ENCODE measurements at places on chromosomes 2 and 18.

- DNase-seq, result no peak
Observed at GRCh38 chr18:3710712-3711301, 260.8 kb downstream of the TGIF1 start.

DNA sequence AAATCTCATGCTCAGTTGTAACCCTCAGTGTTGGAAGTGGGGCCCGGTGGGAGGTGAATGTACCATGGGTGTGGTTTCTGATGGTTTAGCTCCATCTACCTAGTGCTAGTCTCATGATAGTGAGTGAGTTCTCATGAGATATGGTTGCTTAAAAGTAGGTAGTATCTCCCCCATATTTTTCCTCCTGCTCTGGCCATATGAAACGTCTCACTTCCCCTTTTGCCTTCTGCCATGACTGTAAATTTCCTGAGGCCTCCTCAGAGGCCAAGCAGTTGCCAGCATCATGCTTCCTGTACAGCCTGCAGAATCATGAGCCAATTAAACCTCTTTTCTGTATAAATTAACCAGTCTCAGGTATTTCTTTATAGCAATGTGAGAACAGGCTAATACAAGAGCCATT lies 62.8 kb upstream of the RNF152 start:
- no peak for DNase-seq

GRCh38 chr18:48138660-48139430 lies 208.4 kb upstream of the SMAD2 start:
- no peak for DNase-seq

DNA sequence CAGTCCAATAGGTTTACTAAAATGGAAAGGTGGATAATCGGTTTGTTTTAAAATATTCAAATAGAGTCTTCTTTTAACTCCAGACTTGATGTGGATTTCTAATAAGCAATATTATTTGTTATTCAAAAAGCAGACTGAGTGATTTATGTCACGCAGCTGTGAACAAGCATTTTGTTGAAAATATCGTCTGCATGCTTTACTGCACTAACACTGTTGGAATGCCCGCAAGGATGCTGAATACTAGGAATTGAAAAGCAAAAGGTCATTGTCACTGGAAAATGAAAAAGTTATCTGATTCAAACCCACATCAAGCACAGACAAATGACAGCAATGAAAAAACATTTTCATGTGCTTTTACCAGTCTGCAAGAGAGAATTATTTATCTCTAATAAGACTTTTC lies 31.1 kb downstream of the CHN1 start:
- DNase-seq, result no peak

- no peak for DNase-seq
Observed at GRCh38 chr18:65659912-65660311, 90.9 kb upstream of the CDH7 start.
